ENCODE measurements at places on chromosomes 1 and 21.

DNA sequence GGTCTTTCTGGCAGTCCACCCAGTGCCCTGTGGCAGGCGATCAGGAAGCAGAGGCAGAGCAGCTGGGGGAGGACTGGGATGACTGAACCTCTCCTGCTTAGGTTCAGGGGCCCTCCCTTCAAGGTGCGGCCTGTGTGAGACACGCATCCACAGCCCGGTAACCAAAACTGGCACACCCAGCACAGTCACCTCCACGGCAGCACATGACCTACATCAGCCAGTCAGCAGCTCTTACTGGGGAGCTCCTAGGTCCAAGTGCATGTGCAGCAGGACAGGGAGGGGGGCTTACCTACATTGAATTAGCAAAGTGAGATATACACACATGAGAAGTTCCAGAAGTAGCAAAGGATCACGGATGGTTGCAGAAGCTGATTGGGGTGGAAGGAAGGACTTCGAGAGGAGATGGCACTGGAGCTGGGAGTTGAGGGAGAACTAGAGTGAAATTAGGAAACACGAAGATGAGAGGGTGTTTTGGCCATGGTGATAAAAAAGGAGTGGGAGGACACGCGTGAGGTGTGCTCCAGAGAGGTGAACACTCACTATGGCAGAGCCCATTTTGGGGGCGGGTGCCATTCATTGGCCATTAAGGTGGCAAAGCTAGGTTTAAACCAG is 51.4 kb upstream of the IRF2BP2 start:
- no peak for DNase-seq

DNA sequence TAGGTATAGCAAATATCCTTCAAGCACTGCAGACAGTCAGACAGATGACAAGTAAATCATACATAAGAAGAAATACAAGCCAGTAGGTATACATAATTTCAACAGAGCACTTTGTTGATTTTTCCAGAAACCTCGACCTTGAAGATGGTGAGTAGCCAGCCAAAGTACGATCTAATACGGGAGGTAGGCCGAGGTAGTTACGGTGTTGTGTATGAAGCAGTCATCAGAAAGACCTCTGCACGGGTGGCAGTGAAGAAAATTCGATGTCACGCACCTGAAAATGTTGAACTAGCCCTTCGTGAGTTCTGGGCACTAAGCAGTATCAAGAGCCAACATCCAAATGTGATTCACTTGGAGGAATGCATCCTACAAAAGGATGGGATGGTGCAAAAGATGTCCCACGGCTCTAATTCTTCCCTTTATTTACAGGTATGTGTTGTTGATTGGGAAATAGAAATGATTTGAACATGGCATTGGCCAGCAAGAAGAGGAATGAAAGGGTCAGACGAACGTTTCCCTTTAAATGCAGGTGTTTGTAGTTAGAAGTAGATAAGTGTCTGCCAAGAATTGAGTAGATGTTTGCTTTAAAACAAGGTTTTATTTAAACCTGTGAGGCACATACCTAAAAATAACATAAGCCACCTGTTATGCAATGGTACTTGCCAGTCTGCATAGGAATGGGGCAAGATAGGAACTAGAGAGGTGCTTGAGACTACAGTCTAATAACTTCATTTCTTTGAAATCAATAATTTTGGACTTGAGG is 2.7 kb downstream of the PDIK1L start:
- DNase-seq = no peak

GRCh38 chr1:228184152-228184551 is 18.5 kb downstream of the IBA57 start:
- no peak for DNase-seq

- no peak for DNase-seq
Observed at GRCh38 chr1:209395169-209395568, 188.3 kb upstream of the CAMK1G start.

GRCh38 chr1:203777596-203777995 is 12.6 kb downstream of the LAX1 start:
- no peak for DNase-seq

DNA sequence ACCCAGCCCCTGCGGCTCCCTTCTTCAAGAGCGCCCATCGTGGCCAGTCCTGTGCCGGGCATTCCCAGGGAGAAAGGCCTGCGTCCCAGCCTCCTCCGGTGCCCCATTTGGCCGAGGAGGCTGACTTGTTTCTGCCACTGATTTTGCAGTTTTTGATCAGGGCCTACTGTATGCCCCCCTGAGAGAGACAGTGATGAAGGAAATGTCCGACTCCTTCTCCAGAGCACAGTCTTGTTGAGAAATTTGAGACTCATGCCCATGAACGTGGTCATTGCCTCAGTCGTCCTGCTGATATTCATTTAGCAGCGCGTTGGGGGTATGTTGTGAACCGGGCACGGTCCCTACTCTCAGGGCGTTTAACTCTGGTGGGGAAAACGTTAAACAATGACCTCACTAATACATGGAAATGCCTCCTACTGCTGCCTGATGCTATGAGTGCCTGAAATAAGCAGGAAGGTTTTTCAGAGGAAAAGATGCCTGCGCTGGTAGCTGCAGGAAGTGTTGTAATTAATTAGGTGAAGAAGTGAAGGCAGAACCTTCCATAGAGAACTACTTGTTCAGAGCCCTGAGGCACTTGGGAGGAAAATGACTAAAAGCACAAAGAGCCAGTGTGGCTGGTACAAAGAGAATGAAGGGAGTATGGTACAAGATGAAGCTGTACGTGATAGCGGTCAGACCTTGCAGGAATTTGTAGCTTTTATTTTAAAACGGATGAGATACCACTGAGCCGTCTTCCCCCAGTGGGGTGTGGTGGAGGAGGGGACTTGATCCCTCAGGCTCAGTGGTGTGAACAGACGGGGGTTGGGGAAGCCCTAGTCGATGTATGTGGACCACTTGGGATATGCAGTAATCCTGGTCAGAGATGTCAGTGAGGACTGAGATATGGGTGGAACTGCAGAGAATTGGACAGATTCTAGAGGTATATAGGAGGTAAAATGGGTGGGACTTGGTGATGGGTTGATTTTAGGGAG is 730 bp downstream of the ZCCHC17 start:
- DNase-seq = peak; percentile 10

DNA sequence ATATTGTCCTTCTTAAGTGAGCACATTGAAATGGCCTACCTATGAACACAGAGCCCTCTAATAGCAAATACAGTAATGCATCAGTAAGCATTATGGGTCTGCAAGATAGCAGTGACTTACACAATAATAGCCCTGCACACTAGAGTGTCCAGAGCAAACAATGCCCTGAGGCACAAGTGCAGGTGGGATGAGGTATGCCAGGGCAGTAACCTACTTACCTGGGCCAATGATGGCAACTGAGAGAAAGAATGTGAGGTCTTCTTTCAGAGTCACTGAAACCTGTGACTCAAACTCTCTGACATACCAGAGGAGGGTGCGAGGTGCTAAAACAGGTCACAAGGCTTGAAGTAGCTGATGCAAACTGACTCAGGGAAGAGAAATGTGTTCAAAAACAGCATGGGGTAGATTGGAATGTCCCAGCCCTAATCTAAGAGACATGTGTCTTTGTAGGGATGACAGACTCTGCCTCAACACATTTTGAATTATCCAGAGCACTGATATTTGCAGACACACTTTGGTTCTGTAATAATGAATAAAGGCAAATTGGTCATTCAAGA is 168.5 kb upstream of the RUNX1 start:
- peak; percentile 80 for DNase-seq

DNA sequence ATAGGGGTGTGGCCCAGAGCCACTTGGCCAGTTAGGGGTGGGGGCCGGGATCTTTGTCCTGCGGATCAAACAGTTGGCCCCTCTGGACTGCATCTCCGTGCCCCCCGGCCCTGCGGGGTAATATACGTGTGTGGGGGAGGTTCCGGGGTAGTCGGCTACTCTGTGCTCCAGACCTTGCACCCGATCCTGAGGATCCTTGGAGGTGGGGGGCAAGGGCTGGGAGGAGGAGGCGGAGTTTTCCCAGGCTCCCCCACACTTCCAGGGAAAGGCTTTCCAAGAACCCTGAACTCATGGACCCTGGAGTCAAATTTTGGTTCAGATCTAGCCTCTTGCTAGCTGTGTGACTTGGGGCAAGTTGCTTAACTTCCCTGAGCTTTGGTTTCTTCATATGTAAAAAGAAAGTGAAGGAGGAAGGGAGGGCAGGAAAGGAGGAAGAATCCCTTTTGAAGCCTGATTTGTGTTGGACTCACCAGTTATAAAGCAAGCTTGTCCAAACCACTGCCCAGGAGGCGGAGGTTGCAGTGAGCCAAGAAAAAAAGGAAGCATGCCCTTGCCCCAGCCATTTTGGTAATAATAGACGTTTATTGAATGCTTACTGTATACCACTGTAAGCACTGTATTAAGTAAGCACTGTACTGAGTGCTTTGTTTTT is 686 bp downstream of the MIIP start:
- peak; percentile 35 for DNase-seq

DNA sequence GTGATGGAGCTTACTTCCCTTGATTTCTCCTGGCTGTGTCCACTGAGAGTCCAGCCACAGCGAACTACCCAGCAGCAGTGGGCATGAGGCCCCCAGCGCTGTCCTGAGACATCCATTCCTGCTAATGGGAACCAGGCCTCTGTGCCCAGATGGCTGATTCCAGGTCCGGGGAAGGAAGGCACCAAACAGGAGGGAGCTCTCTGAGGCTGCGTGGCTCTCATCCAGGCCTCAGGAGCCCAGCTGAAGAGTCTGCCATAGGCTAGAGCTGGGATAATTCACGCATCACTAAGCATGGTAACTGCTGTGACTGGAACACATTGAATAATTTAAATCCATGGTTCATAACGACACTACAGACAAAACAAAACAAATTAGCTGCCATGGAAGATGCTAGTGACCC is 24.7 kb upstream of the LRRC47 start:
- DNase-seq = no peak

DNA sequence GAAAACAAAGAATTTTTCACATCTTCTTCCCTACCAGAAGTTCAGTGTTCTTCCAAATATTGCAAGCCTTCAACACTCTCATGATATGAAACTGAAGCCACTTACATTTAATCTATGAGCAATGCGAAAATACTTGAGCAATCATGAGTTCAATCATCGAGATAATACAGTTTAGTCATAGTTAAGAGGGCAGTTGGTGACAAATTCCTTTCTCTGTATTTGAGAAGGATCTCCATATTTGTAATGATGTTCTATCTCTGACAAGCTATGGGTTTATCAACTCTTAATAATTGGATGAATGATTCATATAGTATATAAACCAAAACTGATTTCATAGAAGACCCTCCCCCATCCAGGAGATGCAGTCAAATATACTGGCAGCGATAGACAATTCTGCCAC is 29.7 kb upstream of the PYHIN1 start:
- no peak for DNase-seq

- peak; percentile 28 for DNase-seq
Observed at GRCh38 chr1:109275706-109276345, 7.1 kb downstream of the PSRC1 start.

DNA sequence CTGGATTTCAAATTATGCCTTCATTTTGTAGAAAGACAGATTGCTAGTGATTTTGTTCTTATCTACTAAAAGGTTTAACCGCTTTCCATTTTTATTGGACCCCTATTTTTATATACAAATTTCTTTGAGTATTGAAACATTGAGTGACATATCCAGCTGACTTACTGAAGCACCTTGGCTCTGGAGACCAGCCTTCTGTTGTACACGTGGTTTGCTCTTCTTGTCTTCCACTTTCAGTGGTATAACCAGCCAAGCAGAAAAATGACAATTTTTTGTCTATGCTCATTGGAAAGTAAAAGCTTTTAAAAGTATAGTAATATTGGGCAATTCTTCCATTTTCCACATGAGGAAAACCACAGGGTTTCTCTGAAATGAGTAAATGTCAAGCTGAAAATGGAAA is 4.4 kb downstream of the F13B start:
- no peak for DNase-seq

DNA sequence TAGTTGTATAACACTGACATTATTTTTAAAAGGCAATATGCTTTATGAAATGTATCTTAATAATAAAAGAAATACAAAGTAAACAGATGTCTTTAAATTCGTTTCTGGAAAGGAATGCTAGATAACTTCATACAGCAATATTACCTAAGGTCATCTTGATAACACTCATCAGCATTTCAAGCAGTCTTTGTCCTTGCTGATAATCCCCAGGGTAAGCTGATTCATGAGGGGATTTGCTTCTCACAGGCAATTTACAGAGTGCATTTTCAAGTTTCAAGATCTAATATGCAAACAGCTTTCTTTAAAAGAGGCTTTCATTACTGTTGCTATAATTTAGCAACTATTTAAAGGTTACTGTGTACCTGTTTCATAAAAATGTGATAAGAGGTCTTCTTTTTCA is 75.2 kb upstream of the NEK2 start:
- no peak for DNase-seq

DNA sequence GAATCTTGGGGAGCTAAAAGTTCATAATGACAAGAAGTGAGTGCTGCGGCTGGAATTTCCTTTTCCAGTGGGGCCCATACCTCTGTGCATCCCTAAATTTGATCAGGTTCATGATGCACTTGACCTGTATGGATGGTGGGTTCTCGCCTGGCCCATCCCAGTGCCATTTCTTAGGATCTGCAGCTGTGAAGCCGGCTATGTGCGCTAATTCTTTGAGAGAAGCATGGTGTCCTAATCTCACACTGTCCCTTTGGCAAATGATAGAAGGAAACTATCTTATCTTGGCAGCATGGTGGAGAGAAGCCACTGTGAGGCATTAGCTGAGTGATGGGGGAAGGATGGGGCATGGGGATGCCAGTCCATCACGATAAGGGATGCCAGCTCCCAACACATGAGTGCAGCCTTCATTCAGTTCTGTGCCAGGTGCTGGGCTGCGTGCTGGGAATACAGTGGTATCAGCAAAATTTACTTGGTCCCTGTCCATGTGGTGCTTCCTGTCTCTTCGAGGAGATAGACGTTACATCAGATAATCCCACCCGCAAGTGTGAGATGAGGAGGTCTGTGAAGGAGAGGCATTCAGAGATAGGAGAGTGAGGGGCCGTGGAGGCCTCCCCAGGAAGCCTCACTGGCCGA is 30.5 kb downstream of the STUM start:
- no peak for DNase-seq

DNA sequence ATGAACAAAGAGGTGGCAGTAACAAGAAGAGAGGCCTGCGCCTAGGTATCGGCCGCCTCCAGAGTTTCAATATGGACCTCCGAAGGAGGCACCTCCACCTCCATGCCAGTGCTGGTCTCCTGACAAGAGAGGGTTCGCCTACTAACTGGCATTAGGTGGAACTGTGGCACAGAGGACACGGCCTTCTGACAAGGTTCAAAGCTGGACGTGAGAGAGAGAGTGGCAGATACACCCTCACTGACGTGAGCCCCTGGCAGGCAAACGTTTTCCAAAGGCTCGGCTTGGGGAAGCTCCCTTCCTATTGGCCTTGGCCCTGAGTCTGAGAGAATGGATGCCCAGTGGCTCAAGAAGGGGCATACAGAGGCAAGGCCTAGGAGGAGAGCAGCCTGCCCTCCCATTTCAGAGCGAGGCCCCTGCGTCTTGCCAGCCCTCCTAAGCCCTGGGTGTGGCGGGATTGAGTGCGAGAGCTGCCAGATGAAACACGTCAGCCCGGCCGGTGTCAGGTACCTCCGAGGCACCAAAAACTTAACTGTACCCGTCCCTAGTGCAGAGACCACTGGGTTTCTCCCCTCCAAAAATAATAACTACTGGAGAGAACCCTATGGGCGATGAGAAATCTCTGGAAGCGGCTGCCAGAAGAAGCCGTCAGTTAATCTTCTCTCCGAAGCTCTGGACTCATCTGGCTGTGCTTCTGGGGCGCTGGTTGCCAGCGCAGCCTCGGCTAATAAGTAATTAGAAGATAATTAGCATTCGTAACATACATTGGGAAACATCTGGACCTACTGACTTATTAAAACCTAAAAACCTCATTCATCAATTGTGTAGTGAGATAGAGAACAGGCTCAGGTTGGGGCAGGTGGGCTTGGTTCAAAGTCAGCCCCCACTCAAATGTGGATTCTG is 283.6 kb downstream of the NPHP4 start:
- DNase-seq = no peak

GRCh38 chr1:232861107-232861506 is 55.9 kb downstream of the MAP10 start:
- no peak for DNase-seq

All from fibroblast of the aortic adventitia (primary cell).